ENCODE measurements at places on chromosomes 5 and 9.

DNA sequence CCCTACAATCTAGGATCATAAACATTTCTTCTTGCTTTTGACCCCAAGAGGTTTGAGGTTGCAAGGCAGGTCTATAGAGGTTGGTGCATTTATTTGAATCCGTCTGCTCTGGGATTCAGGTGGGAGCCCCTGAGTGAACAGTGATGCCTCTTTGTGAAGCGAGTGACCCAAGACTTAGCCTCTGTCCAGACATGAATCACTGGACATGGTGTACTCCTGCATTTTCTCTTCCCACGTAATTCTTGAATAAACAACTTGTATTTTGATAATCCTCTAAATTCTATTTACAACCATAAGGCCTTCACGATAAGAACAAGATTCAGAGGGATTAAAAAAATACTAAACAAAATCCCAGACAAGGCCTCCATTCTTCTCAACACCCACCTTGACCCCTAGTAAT lies 67.5 kb upstream of the PLPP6 start:
- DNase-seq = no peak

GRCh38 chr5:131224387-131225201 lies 39.3 kb upstream of the CDC42SE2 start:
- DNase-seq = no peak

DNA sequence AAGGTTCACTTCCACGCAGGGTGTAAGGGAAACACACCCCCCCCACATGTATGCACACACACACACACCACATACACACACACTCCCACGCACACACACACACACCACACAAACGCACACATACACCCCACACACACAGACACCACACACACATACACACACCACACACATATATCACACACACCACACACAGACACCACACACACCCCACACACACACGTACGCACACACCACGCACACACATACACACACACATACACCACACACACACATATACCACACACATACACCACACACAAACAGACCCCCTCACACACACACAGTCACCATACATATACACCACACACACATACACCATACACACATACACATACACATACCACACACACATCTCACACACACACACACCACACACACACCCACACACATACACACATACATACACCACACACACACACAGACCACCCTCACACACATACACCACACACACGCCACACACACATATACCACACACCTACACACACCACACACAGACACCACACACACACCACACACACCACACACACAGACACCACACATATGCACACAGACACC lies 44.3 kb upstream of the NEURL1B start:
- no peak for DNase-seq

DNA sequence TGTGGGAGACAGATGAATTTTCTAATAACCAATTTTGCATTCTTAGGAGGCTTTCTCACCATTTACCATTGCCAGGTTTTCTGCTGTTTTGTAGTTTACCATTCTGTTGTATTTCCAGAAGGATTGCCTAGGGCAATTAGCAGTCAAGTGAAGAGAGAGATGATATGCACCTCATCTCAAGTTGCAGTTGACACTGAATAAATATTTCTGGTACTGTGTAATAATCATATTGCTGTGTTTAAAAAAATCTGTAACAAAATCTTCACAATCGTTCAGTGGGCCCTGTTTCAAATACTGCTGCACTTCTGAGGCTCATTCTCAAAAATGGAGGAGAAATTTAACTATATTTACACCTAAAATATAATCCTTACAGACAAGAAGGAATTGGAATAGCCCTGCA lies 706.1 kb upstream of the PTPRD start:
- no peak for DNase-seq

GRCh38 chr5:147481874-147482705 lies 27.8 kb downstream of the DPYSL3 start:
- no peak for DNase-seq

GRCh38 chr9:68545033-68545705 lies 4.5 kb upstream of the TMEM252 start:
- no peak for DNase-seq

- DNase-seq = no peak
These were observed 37.9 kb upstream of the SH3PXD2B start for GRCh38 chr5:172492097-172492840.

- no peak for DNase-seq
These were observed 96.6 kb downstream of the DAB2IP start for GRCh38 chr9:121748074-121748473.

- DNase-seq = no peak
These were observed 150.2 kb upstream of the TRPM3 start for GRCh38 chr9:71271602-71272001.

- DNase-seq = no peak
These were observed 4.6 kb upstream of the SLC25A48 start for GRCh38 chr5:135829681-135830383.

DNA sequence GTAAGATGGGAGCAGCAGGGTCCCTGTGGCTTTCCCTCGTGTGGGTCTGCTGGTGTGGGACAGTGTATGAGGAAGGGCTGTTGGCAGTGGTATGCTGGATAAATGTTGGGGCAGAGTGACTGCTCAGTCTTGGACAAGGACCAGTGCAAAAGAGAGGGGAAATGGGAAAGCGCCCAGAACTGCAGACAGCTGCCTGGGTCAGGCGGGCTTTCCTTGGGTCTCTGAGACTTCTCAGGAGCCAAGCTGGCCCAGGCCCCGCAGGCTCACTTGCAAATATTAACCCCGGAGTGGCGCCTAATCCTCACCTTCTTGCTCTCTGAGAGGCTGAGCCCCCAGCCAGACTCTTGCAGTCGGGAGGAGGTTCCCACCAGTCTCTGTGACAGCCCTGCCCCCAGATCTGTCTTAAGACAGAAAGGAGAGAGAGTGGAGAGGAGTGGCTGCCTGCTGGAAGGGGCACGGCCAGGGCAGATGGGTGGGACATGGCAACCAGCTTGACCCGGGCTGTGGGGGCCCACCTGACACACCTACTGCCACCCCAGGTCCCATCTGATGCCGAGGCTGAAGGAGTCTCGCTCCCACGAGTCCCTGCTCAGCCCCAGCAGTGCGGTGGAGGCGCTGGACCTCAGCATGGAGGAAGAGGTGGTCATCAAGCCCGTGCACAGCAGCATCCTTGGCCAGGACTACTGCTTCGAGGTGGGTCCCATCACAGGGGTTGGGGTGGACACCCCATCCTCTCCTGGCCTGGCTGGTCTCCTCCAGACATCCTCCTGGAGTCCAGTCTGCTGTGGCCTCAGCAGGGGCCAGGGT lies 105.2 kb downstream of the DAB2IP start:
- no peak for DNase-seq

- peak; percentile 64 for DNase-seq
These were observed 86.0 kb upstream of the SLC30A5 start for GRCh38 chr5:69007726-69008368.

- no peak for DNase-seq
These were observed 4.9 kb downstream of the EXOSC2 start for GRCh38 chr9:130698514-130698913.

DNA sequence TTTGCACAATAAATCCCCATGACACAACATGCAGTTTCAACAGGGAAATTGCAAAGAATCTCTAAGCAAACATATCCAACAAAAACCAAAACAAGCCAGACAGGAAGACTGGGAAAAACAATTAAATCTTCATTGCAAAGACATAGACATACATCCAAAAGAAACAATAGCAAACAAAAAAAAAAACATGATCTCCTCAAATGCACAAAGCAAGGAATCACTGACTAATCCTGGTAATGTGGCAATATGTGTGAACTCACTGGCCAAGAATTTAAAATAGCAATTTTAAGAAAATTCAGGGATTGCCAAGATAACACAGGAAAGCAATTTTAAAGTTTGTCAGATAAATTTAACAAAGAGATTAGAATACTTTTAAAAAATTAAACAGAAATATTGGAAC lies 520.1 kb upstream of the SMC2 start:
- no peak for DNase-seq

DNA sequence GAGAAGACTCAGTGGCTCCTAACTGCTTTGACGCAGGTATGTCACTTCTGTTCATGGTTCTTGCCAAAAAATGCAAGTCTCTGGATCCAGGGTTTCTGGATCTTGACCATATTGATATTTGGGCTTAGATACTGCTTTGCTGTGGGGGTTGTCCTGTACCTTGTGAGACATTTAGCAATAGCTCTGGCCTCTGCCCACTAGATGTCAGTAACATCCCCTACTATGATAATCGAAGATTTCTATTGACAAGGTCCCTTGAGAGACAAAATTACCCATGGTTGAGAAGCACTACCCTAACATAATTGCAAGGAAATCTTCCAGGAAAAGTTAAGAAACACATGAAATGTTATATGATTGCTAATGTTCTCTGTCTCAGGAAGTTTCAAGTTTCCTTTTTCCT lies 285.4 kb downstream of the TMEM232 start:
- no peak for DNase-seq

DNA sequence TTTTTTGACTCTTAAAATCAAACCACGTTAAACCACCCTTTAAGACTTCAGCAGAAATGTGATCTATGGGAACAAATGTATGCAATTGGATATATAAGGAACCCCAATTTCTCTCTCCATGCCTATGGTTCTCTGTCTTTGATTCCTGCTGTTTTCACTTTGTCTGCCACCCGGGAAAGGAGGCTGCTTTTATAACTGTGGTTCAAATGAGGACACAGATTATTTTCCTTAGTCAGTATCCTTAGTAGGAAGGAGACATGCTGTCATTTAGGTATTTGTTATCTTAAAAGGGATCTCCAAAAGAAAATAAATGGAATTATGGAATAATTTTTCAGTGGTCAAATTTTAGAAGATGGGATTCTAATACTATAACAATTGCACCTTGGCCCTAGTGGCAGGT lies 176.1 kb upstream of the NREP start:
- no peak for DNase-seq

DNA sequence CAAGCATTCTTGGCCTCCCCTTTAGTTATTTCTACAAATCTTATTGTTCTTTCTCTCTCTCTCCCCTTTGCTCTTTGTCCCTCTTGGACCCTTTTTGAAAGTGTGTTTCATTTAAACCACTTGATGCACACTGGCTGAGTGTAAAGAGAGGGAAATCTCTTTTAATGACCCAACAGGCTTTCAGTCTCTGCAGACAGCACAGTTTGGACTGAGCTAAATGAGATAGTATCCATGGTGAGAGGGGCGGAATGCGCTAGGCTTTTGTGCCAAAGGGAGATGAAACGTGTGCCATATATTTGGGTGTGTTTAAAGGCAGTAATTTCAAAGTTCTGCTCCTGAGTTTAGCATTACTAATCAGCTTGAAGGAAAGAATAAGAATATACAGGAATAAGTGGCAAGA lies 184.9 kb downstream of the PCSK1 start:
- no peak for DNase-seq

- no peak for DNase-seq
These were observed 19.8 kb downstream of the CORO2A start for GRCh38 chr9:98172604-98173003.

- DNase-seq = no peak
These were observed 270.1 kb downstream of the HSPA4 start for GRCh38 chr5:133321833-133322420.

DNA sequence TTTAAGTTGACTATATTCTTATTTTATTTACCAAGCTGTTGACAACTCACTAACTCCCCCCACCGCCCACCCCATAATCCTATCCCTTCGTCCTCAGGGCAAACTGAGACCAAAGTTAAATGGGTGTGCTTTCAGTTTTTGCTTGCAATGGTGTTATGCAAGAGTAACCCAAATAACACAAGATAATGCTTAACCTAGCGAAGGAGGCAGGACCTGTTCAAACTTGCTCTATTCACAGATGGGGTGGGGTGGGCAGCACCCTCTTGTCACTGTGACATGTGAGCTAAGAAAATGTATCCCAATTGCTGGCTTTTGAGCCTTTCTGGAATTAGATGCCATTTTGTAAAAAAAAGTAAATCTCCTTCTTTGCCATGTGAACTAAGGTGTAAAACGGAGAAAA lies 40.4 kb downstream of the GLIS3 start:
- DNase-seq = no peak

GRCh38 chr9:114452219-114453165 lies 52.8 kb downstream of the WHRN start:
- peak; percentile 4 for DNase-seq

GRCh38 chr5:163094492-163095180 lies 342.8 kb upstream of the CCNG1 start:
- no peak for DNase-seq

DNA sequence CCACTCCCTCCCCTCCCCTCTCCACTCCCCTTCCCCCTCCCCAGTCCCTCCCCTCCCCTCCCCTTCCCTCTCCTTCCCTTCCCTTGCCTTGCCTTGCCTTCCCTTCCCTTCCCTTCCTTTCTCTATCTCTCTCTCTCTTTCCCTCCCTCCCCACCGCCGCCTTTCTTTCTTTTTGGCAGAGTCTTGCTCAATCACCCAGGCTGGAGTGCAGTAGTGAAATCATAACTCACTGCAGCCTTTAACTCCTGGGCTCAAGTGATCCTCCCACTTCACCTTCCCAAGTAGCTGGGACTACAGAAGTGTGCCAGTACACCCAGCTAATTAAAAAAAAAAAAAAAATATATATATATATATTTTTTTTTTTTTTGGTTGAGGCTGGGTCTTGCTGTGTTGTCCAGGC lies 45.5 kb downstream of the IL31RA start:
- DNase-seq = no peak

DNA sequence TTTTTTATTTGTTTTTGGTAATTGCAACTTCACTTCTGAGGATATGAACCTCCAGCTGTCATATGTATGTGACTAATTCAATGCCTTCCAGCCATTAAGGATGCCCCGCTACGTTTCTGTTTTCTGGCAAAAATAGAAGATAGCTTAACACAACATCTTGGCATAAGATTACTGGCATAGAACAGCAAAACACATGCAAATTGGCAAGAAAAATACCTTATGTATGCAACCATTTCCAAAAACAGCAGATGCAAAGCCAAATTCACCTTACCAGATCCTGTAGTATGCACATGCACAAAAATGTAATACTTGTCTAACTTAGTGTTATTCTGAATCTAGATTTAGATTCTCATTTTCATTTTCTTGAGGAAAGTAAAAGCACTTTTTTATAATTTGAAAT lies 461.1 kb upstream of the CYLC2 start:
- DNase-seq = no peak

GRCh38 chr5:50887889-50888633 lies 221.6 kb downstream of the PARP8 start:
- no peak for DNase-seq

DNA sequence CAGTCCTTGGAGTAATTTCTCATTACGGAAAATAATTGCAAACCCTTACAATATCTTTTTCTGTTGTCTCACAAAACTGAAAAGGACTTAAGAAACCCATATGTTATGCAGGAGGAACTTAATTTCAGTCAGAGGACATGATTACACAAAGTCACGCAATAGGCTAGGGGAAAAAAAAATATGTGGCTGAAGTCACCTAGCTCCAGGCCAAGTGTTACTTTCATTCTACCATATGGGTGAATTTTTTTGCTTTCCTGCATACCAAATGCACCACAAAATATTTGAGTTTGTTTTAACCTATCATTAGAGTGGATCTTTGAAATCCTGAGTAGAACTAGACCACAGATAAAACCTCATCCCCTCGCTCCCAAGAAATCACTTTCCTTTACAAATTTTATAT lies 523.5 kb downstream of the CAAP1 start:
- no peak for DNase-seq
